LoVo (cell line): ENCODE measurements at places on chromosomes 13 and 19.
A peak's percentile ranks its signal among the peaks of the same experiment; 100 is the strongest.

GRCh38 chr13:47798194-47798593 is 202.9 kb downstream of the SUCLA2 start:
- no peak for DNase-seq

- DNase-seq = no peak
These were observed 127.6 kb downstream of the KATNAL1 start for GRCh38 chr13:30179597-30180276.

DNA sequence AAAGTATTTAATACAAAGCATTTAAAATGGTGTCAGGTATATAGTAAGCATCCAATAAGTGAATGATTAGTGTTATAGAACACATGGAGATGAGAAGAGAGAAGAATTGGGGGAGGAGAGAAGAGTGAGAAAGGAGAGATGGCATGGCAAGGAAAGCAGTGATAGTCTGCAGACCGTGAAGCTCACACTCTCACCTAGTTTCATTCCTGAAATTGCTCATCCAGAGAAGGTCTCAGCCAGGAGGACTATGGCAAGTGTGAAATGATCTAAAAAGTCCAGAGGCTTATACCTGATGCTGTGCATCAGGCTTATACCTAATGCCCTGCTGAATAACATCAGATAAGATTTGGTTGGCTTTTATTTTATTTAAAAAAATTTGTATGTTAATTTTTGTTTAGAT is 351.6 kb upstream of the KLF12 start:
- no peak for DNase-seq

DNA sequence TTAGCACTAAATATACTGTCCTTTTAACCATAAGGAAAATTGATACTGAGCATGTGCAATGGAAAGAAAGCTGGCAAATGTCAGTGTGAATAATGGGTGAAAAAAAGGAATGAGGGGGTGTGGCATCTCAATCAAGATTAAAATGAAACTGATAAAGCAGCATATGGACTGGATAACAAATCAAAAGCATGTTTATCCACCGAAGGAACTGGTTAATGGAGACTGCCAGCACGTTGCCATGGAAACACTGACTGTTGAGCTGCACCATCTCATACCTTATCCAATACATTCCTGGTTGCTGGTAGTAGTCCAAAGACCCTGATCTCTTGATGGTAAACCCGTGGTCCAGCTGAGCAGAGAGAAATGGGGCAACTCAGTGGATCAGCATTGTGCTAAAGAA is 311.4 kb upstream of the MAB21L1 start:
- DNase-seq = no peak

DNA sequence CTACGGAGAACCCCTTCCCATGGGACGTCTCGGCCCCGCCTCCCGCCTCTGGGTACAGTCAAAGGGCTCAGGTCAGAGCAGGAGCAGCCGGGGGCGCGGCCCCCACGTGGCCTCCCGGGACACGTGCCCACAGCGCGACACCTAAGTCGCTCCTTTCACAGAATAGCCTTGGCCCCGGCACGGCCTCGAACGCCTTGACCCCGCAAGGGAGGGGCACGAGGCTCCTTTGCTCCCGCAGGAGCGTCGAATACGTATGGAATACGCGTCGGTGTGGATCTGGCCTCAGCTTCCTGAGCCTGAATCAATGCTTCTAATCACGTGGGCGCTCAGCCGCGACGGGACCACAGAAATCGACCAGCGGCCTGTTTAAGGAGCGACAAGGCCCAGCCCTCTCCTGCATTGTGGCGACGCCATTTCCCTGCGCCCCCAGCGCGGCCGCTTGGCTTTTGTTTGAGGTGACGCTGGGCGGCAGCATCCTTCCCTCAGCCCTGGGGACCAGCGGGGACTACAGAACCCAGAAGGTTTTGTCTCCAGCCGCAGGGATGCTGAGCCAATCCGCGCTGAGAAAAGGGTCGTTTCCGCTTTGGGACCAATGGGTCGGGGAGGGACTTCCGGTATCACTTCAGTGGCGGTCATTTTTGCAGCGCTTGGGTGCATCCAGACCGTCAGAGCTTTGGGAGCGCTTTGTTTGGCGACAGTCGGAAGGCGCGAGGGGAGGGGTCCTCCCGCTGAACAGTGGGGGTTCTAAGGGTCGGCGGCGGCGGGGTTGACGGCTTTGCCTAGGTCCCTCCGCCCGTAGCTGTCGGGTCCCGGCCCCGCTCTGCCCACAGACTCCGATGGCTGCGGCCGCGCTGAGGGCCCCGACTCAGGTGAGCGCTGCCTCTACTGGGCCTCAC is at the start of gene ZIK1:
ZIK1 (plus strand) TSS at position 625 of the 896 bp plus-strand sequence; CDS start at position 837, 212 bp downstream.
- DNase-seq = no peak

DNA sequence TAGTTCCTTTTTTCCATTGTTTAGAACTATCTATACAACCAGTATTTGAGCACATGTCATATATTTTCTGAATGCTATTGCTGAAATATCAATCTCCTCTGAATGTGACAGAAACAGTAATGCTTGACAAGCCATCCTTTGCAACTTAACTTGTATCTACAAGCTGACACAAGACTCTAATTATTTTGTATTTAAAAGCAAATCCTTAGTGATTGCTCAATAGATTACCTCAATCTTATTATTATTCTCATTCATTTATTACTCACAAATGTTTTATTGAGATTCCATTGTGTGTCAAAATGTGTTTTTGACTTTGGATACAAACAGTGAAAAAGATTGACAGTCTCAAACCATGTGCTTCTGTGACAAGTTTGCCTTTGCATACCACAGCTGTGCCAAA is 787.8 kb upstream of the PRR20A start:
- DNase-seq = no peak

GRCh38 chr13:48038761-48039160 is 1.2 kb downstream of the NUDT15 start:
- DNase-seq = no peak

DNA sequence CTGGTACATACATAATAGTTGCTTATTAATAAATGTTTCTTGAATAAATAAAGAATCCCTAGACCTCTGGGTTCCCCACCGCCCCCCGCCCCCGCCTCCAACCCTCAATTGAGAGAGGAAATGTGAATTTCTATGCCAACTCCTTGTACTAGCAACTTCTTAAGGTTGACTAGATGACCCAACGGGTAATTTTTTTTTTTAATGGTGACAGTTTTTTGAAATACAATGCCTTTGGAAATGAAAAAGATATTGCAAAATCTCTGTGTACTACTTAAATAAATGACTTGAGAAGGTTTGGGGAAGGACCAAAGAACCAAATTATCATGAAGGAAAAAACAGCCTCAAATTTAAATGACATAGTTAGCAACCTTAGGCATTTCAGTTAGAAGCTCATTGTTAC is 640.3 kb downstream of the TBC1D4 start:
- no peak for DNase-seq

DNA sequence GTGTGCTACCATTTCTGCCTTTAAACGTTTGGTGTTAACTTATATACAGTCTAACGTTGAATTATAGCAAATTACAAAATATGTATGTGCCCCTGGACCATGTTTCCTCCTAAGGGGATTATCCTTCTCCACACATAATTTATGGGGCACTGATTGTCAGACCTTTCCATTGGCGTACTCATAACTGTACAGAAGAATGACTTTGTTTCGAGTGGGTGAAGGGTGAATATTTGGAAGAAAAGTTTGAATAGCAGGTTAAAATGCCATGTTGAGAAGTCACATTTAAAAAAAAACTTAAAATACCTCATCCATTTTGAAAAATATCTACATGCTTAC is 58.8 kb downstream of the SLC10A2 start:
- no peak for DNase-seq

DNA sequence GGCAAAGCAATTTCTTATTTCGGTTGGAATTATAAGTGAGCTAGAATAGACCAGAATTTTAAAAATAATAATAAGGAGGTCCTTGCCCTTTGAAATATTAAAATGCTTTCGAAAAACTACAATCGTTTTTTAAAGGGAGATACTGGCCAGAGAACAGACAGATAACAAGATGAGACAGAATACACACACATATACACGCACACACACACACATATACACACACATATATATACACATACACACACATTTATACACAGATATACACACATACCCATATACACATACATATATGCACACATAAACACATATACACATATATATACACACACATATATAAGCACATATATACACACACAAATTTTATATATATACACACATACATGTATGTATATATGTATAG is 175.3 kb upstream of the MIR17HG start:
- no peak for DNase-seq

DNA sequence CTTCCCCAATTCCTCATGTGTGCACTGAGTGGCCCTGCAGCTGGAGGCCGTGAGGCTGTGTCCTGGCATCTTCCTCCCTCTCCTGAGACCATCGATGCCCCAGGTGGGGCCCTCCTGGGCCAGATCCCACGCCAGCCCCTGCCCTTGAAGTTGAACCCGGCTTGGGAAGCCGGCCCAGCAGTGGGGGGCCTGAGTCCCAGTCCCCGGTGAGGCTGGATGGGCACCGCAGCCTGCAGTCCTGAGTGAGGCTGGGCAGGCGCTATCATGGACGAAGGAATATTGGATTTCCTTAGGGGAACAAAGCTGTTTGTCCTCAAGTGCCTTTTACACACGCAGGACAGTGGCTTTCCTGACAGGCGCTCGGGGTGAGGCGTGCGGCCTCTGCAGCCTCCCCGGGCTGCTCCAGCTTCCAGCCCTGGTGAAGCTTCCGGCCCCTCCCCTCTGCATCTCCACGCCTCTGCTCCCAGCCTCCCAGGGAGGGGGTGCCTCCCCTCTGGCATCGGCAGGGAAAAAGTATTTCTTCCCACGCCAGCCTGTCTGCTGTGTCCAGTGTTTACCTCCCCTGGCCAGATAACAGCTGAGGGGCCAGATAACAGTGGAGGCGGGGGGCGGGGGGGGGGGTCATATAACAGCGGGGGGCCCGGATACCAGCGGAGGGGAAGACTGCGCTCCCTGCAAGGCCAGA is 159.5 kb downstream of the KDM4B start:
- DNase-seq = no peak

DNA sequence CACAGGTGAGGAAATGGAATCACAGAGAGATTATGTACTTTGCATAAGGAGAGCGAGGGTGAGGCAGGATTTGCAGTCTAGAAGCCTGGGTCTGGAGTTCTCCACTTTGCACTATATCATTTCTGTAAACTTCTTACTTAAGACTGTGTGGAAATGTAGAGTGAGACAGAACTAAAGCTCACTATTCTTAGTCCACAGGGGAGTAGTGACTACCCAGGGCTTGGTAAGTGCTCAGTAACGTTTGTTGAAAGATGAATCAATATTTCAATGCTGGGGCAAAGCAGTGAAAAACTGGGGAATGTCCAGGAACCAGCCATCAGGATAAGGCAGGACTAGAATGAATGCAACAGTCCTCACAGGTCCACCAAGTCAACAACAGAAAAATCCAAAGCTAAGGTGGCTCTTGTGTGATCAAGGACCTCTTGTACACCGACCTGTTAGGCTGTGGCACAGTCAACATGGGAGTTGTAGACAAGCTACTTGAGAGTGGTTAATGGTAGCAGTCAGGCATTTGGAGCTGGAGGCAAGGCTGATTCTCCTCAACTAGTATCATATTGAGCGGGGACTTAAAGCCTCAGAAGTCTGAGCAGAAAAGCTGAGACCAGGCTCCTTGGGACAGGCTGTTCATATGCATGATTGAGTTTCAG is 929 bp upstream of the TNFSF13B start:
- DNase-seq = no peak

DNA sequence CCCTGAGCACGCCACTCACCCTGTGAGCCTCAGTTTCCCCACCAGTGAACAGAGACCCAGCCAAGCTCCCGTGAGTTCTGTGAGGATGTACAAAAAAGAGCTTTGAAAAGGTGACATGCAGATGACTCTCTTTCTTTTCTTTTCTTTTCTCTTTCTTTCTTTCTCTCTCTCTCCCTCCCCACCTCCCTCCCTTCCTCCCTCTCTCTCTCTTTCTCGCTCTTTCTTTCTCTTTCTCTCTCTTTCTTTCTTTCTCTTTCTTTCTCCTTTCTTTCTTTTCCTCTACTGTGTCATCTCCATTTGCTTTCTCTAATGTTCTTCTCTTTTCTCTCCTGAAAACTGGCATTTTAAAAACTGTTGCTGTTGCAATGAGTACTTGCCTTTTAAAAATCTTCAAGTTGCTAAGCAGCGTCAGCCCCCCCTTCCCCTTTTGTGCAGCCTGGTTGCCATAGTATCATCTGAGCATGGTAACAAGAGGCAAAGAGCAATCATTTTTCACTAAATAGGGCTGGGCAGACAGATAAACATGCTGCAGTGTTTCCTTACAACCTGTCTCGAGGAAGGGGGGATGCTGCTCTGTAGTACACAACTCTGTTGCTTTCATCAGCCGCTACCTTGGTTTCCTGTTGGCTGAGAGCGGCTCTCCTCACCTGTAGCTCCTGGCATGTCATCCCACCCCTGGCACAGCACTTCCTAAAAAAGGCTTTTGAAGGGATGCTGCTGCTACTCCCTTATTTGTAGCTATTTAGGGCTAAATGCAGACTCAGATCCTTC is 108.7 kb upstream of the MBNL2 start:
- DNase-seq = no peak

DNA sequence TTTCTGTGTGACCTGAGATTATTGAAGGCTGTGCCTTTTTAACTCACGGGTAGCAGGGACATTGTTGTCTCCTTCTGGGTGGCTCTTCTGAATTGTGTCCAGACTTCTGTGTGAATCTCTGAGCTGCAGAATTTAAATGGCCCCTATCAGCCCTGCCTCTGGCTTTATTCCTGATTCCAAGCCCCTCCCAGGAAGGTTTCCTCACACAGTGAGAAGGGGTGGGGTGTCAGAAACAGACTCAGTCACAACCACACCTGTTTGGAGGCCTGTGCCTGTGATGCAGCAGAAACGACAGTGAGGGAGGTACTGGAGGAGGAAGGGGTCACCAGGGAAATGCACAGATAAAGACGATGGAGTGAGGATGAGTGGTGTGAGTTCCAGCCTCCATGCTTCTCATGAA is at the start of gene CLC:
CLC (minus strand) TSS at position 139 of the 400 bp plus-strand sequence; CDS start at position 62, 77 bp downstream.
- no peak for DNase-seq

GRCh38 chr13:92143766-92144165 is 745.3 kb downstream of the GPC5 start:
- DNase-seq = no peak

DNA sequence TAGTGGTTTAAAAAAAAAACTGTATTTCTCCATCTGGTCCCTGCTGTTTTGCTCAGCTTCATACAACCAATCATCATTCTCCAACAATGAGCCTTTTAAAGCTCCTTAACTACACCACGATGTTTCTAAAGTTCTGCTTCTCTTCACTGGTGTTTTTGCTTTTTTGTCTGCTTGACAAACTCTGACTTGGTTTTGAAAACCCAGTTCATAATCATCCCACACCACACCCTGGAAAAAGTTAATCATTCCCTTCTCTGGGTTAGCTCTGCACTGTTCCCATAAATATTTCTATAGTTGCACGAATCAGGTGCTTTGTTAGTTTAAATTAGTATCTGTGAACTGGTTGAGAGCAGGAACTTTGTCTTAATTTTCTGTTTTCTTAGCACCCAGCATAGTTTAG is 217.1 kb downstream of the ENOX1 start:
- no peak for DNase-seq

GRCh38 chr19:47071731-47072130 is 23.3 kb upstream of the TMEM160 start:
- DNase-seq = no peak

GRCh38 chr13:48532256-48532505 is 699 bp downstream of the RCBTB2 start:
- DNase-seq = peak; percentile 24

- DNase-seq = peak; percentile 21
These were observed 9.1 kb upstream of the POP4 start for GRCh38 chr19:29596885-29597525.

GRCh38 chr13:23639674-23640073 is 69.5 kb downstream of the TNFRSF19 start:
- DNase-seq = no peak
